ENCODE measurements at places on chromosomes 4 and X. TPM values are rescaled to one million over a fixed set of nuclear protein-coding genes. Genes with fewer than 3 reads are reported as not detected.

BTC gene
- total RNA-seq, result 0.13 TPM

DNA sequence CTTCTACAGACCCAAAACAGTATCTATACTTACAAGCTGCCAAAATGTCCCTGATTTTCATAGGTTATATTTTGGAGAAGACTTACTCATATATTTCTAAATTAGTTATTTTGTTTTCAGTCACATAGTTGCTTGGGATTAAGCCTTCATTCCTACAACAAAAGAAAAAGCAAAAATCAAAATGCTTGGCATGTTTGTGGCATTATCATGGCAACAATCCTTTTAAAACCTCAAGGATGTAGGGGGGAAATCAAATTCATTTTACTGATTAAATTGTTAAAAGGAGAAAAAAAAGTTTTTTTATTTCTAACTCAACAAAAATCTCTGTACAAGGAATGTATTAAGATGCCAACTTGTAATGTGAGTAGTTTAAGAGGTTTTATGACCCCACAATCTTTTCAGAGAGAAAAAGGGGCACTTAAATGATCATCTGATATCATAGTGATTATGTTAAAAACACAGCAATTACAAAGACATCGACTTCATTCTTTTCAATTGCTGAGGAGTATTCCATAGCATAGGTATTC is 23.5 kb downstream of the TXK start:
- no peak overlapping the region for H3K4me3 ChIP-seq
- H3K36me3 ChIP-seq, result no peaks in the 10 kb centered on the region
- no peak for DNase-seq
- H3K27me3 ChIP-seq, result no peaks in the 10 kb centered on the region
- peaks cover 6% of the 10 kb centered on the region for H3K4me1 ChIP-seq

PRSS12 gene
- total RNA-seq, result 0.77 TPM

DNA sequence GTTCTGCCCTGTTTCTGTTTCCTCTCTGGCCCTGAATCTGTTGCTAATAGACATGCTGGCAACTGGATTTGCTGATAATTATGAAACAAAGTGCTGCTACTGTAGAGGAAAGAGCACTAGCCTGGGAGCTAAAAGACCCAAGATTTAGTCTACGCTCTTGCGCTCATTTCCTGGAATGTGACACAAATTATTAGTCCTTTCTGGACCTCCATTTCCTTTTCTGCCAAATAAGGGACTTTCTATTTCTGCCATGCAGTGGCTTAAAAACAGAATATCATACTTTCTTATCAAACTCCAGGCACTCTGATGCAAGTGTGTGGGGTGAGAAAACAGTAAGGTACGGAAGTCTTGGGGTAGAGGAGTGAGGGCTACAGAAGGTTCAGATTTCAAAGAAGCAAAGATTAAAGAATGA is 48.3 kb upstream of the GPR174 start:
- no peak overlapping the region for H3K27ac ChIP-seq
- no peak overlapping the region for H3K4me3 ChIP-seq
- no peak for DNase-seq
- H3K4me1 ChIP-seq, result no peaks in the 10 kb centered on the region

GRCh38 chrX:15744181-15744867 is 6.3 kb downstream of the CA5B start:
- peaks cover 8% of the 10 kb centered on the region for H3K27me3 ChIP-seq
- peaks cover 10% of the 10 kb centered on the region for H3K4me1 ChIP-seq
- H3K36me3 ChIP-seq, result peaks cover 4% of the 10 kb centered on the region
- no peak overlapping the region for H3K27ac ChIP-seq
- no peak for DNase-seq
- no peak overlapping the region for H3K4me3 ChIP-seq

DNA sequence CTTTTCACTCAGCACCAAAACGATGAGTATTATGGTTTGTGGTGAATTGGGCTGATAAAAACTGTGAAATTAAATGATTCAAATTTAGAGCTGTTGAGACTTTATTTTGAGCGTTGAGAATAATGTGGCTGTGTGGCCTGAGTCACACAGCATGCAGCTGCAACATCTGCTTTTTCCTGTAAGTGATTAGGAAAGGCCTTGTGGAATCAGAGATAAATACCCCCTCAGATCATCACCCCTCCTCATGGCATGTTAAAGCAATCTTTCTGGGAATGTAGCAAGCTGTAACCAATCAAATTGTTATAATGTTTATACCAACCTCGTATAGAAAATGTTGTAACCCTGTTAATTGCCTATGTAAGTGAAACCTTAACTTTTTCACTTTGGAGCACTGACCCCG is 90.0 kb upstream of the GRPR start:
- no peaks in the 10 kb centered on the region for H3K27me3 ChIP-seq
- no peak overlapping the region for H3K27ac ChIP-seq
- H3K36me3 ChIP-seq, result no peaks in the 10 kb centered on the region
- no peak for DNase-seq
- H3K4me1 ChIP-seq, result peaks cover 13% of the 10 kb centered on the region
- no peak overlapping the region for H3K4me3 ChIP-seq

ITM2A gene
- 97.7 TPM for total RNA-seq

DNA sequence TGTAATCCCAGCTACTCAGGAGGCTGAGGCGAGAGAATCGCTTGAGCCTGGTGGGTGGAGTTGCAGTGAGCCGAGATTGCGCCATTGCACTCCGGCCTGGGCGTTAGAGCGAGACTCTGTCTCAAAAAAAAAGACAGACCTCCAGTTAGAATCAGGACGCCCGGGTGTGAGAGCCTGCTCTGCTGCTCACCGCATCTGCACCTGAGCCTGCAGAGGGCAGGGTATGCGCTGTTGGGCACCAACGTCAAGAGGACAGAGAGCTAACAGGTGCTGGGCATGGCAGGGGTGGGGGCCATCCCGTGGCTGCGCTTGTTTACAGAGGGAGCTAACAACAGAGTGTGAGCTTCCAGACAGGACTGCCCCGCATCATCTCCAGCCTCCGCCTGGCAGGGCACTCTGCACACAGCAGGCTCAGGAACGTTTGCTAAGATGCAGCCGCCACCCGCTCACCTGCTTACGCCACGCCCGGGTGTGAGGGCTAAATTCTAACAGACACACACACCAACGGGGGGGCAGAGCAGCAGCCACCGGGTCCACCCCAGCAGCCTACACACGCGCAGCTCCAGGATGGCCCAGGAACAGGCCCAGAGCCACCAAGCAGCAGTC is 50.0 kb upstream of the CPLX1 start:
- DNase-seq, result no peak
- peaks cover 62% of the 10 kb centered on the region for H3K36me3 ChIP-seq
- H3K27ac ChIP-seq, result no peak overlapping the region
- H3K27me3 ChIP-seq, result peaks cover 2% of the 10 kb centered on the region

PLP1 gene
- total RNA-seq, result 9.6 TPM

TMEM150C gene
- 10.5 TPM for total RNA-seq

RASSF6 gene
- not detected for total RNA-seq

VCX2 gene
- not detected for total RNA-seq

- peaks cover 1% of the 10 kb centered on the region for H3K27me3 ChIP-seq
- no peaks in the 10 kb centered on the region for H3K4me1 ChIP-seq
- DNase-seq, result no peak
- H3K4me3 ChIP-seq, result no peak overlapping the region
- H3K27ac ChIP-seq, result no peak overlapping the region
These were observed 45.0 kb downstream of the ETDC start for GRCh38 chrX:135354288-135354687.

- peaks cover 2% of the 10 kb centered on the region for H3K27me3 ChIP-seq
- no peaks in the 10 kb centered on the region for H3K36me3 ChIP-seq
- no peak for DNase-seq
These were observed 314.6 kb upstream of the GATB start for GRCh38 chr4:152075253-152075928.

DNA sequence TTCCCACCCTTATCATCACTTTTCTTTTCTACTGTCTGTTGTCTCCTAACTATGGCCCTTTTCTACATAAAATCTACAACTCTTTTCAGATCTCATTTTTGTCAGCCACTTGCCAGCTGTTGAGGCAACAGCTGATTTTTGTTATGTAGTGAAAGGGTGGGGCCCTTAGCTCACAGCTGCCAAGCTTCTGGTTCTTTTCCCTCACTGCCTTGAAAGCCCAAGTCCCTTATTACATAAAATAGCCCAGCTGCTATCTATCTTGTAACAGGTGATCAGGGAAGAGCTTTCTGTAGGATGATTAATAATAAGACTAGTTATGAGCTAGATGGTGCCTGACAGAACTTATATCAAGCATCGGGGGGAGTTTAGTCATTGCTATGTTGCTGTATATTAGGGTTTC is 45.9 kb downstream of the ADGRL3 start:
- no peak for DNase-seq
- H3K27me3 ChIP-seq, result peaks cover 1% of the 10 kb centered on the region
- H3K36me3 ChIP-seq, result no peaks in the 10 kb centered on the region
- peaks cover 13% of the 10 kb centered on the region for H3K4me1 ChIP-seq
- H3K4me3 ChIP-seq, result no peak overlapping the region

GRCh38 chr4:85861064-85861765 is 386.3 kb downstream of the ARHGAP24 start:
- H3K27ac ChIP-seq, result no peak overlapping the region
- no peaks in the 10 kb centered on the region for H3K4me1 ChIP-seq
- no peaks in the 10 kb centered on the region for H3K27me3 ChIP-seq
- no peak for DNase-seq

RBM46 gene
- total RNA-seq, result not detected

ADH7 gene
- not detected for total RNA-seq

POU3F4 gene
- not detected for total RNA-seq

GRCh38 chr4:5780831-5781480 is 70.0 kb downstream of the EVC start:
- DNase-seq, result no peak
- H3K4me1 ChIP-seq, result peaks cover 18% of the 10 kb centered on the region
- no peak overlapping the region for H3K4me3 ChIP-seq
- peaks cover 9% of the 10 kb centered on the region for H3K27me3 ChIP-seq

NEIL3 gene
- total RNA-seq, result 1.7 TPM

- H3K27ac ChIP-seq, result no peak overlapping the region
- peaks cover 13% of the 10 kb centered on the region for H3K4me1 ChIP-seq
- H3K27me3 ChIP-seq, result peaks cover 3% of the 10 kb centered on the region
- H3K4me3 ChIP-seq, result no peak overlapping the region
These were observed 37.8 kb downstream of the NALF2 start for GRCh38 chrX:69541956-69542355.

CSN3 gene
- total RNA-seq, result not detected

DNA sequence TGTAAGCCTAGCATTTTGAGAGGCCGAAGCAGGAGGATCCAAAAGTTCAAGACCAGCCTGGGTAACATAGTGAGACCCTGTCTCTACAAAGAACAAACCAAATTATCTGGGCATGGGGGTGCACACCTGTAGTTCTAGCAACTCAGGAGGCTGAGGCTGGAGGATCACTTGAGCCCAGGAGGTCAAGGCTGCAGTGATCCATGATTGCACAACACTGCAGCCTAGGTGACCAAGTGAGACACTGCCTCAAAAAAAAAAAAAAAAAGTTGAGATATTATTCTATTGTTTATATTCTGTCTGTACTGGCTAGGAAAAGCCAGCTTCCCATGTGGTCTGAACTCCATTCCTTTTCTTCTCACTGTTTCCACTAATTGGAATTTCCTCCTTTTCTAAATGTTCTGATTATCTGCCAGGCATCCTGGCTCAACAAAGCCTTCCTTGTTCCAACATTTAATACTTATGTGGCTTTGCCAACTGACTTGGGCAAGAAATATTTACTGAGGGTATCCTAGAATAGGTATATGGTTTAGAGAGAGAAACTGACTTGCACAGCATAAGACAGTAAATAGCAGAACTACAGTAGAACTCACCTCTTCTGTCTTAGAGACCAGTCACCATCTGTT is 175.2 kb upstream of the ADAMTS3 start:
- H3K27ac ChIP-seq, result peak overlapping the region; percentile 57
- no peaks in the 10 kb centered on the region for H3K36me3 ChIP-seq
- DNase-seq, result no peak
- H3K4me1 ChIP-seq, result peaks cover 4% of the 10 kb centered on the region
- no peak overlapping the region for H3K4me3 ChIP-seq

GABRG1 gene
- not detected for total RNA-seq

TCEAL2 gene
- 11.1 TPM for total RNA-seq

TMEM144 gene
- 5.7 TPM for total RNA-seq

- H3K36me3 ChIP-seq, result peaks cover 22% of the 10 kb centered on the region
- no peaks in the 10 kb centered on the region for H3K27me3 ChIP-seq
- H3K4me3 ChIP-seq, result no peak overlapping the region
These were observed 37.4 kb downstream of the OCRL start for GRCh38 chrX:129577473-129577872.

Measured in endothelial cell (in vitro differentiated cells).